ENCODE measurements at places on chromosomes 3 and 15.

DNA sequence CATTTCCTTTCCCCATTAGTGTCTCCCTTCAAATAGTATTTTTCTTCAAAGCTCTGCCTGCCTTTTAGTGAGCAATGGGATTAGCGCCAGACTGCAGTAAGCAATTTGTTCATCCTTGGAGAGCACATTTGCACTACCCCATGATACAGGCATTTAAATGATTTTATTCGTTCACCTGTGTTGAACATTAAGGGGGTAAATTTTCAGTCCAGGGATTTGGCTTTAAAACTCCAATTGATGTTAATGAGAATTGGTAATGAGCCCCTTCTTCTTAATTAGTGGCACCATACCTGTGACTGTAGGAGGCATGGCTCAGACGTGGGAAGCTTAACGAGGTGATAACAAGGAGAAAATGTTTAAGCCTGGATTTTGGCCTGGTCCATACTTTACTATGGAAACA, 161.4 kb upstream of the NANOGP8 start:
- no peak for DNase-seq

- DNase-seq: no peak
Observed at GRCh38 chr3:32946973-32947788, 4.3 kb upstream of the CCR4 start.

DNA sequence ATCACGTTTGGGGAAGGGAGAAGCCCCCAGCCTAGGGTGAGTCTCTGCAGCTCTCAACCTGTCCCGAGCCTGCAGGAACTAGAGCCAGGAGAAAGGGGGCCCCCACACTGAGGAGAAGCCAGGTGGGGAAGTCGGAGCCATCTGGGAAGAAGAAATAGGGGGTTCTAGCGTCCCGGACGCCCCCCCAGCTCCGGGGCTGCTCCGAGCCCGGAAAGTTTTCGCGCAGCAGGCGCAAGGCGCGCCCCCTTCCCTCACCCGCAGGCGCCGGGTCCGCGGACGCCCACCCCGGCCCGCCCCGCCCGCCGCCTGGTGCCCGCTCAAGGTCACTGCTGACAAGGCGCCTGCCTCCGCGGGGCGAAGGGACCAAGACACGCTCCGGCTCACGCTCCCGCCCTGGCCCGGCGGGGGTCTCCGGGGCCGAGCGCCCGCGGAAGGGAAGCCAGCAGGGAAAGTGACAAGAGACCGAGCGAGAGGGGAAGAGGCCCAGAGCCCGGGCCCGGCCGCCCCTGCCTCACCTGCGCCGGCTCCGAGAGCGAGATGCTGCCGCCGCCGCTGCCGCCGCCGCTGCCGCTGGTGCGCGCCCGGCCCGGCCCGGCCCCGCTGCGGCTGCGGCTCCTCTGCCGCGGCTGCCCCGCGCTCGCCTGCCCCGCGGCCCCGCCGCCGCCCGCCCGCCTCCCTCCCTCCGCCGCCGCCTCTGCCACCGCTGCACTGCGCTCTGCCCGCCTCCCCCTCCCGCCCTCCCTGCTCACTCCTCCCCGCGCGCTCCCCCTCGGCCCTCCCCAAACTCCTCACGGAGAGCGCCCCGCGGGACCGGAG, 108.4 kb upstream of the SLC6A11 start:
- DNase-seq: no peak

- DNase-seq: no peak
Observed at GRCh38 chr15:50718700-50719125, 32.1 kb upstream of the TRPM7 start.

DNA sequence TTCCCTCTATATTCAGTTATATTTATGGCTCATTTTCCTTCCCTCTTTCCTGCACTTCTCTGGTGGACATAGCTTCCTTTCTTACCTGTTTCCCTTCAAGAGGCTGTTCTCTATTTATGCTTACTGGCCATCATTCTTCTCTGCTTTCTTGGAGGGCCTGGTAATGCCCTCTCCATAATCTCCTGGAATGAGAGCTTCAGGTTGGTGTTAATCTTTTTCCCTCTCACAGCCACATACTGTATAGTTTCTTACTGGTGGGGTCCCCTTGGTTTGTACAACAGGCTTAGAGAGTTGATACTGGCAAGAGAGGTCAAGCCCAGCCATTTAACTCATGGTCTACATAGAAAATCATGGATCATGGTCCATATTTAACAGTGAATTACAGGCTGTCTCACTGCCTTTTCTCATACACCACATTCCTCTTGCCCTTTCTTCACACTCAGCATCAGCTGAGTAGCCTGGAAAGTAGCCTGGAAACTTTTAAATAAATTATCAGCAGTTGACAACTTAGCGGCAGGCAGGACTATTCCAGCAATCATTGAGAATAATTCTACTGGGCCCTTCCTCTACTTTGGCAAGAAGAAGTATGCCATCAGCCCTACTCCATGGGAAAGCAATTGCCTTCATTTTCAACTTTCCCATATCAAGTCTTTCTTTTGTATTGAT, 38.0 kb upstream of the DPH6 start:
- DNase-seq: no peak

DNA sequence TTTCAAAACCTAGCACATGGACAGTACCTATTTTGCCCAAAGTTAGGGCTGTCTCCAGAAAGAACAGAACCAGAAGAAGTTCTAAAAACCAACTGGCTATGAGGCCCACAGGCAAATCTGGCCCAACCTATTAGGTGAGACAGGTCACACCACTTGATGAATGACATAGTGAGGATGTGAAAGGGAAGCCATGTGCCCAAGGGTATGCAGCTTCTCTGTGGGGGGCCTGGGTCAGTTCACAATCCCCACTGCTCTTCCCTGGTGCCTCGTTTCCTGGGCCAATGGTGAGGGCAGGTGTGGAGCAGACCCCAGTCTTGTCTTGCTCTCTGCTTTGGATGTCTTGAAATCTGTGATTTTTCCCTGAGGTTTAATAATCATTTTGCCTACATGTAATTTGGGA, 8.9 kb downstream of the INSYN1 start:
- DNase-seq: no peak

DNA sequence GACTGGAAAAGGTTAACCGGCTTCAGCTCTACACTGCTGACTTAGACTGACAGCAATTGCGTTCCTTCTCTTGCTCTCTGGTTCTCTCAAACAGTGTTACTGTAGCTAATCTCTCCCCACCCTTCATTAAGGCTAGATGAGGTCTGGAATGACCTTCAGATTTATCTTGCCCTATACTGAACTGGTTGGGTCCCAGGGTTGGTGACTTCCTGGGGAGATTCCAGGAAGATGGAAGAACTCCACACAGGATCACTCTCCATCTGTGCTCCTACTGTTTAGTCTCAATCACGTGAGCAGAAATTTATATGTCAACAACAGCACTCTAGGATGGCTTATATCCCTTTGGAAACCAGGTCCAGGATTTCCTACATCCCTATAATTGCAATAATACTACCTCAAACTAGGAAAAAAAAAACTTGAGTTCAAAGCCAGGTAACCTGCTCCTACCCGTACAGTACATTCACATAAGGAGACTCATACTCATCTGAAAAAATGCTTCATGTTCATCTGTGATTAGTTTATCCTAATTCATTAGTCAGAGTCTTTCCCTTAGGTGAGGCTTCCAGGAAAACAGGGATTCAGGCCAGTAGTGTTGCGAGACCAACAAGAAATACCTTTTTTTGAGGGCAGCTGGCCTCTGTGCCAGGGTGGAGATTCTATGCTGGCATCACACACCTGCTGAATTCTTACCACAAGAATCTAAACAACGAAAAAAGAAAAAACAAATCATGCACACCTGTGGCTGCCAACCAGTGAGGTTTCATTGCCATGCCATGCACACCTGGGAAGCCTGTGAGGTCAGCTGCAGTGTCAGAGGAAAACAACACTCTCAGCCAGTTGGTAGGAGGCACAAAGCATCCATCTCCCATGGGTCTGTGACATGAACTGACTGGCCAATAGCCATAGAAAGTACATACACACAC, 297.3 kb downstream of the MECOM start:
- DNase-seq: no peak

DNA sequence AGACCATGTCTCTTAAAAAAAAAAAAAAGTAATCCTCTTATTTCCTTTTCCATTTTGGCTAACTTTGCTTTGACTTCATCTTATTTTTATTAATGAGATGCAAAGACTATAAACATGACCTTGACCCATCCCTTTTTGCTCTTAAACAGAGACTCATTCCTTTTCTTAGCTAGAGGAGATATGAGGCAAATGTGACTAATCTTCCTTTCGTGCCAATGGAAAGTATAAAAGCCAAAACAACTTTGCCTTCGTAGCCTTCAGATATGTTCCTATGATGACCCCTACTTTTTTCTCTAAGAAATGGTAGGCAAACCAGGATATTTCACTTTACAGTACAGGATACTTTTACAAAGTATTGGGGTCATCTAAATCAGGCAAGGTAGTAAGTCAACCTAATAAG, 36.9 kb upstream of the GOLGB1 start:
- DNase-seq: no peak

DNA sequence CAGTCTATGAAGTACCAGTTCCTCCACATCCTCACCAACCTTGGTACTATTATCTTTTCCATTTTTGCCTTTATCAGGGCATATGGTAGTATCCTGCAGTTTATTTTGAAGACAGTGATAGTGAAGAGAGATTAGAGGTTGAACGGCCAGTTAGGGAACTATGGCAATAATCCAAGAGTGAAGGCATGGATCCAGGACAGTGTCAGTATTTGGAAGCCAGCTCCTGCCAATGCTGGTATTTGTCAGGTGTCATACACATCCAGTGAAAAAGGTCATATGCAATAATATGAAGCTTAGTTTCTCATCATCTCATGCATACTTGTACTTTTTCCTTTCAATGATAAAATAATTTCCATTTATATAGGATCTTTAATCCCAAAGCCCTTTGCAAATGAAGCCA, 56.8 kb upstream of the KCNMB2 start:
- no peak for DNase-seq

DNA sequence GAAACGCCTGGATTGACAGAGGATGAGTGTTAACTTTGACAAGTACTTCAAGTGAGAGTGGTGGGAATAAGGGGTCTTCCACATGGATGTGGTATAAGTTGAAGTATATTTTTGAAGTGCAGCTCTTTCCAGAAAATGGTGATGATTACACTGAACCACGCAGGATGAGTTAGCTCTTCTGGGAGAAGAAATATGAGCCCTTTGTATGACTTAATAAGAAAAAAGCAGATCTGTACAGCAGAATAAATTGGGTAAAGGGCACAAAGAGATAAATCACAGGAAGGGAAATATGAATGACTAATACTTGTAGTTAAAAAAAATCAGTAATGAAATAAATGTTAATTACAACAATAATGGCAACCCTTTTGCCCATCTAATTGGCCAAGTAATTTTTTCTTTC, 1.3 kb downstream of the CCR3 start:
- no peak for DNase-seq

GRCh38 chr3:47512416-47513124, 942 bp downstream of the ELP6 start:
- no peak for DNase-seq

- no peak for DNase-seq
Observed at GRCh38 chr3:16904423-16905417, 20.0 kb downstream of the PLCL2 start.

DNA sequence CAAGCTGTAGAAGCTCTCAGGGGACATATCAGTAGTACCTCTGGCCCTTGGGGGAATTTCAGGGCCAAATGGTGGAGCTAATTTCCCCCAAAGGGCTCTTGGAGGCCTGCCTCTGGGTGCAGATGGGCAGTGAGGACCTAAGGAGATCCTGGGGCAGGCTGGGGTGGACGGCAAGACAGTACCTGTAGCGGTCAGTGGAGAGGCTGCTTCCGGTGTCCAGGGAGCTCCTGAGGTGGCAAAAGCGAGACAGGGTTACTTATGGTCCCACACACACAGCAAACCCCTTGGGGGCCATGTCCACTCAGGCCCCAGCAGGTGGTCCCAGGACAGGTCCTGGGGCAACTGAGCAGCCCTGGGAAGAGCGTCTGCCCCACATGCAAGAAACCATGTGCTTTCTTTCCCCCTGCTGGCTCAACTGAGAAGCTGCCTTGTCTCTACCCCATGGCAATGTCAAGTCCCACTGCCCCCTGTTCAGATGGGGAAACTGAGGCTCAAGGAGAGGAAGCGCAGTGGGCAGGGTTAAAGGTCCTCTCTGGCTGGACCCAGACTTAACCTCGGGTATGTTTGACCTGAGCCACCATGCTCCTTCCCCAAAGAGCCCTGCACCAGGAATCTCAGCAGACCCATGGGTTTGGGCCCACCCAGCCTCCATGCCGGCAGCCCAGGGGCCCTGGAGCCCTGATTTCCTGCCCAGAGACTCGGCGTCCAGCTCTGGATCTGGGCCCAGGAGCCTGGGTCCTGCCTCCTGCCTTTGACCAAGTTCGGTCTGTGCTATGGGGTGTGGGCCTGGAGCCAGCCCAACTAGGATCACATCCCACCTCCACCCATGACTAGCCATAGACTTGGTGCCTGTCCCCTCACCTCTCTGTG, 25.7 kb downstream of the IQSEC1 start:
- DNase-seq: no peak

GRCh38 chr3:183099838-183100204, 525 bp upstream of the MCCC1 start:
- no peak for DNase-seq

DNA sequence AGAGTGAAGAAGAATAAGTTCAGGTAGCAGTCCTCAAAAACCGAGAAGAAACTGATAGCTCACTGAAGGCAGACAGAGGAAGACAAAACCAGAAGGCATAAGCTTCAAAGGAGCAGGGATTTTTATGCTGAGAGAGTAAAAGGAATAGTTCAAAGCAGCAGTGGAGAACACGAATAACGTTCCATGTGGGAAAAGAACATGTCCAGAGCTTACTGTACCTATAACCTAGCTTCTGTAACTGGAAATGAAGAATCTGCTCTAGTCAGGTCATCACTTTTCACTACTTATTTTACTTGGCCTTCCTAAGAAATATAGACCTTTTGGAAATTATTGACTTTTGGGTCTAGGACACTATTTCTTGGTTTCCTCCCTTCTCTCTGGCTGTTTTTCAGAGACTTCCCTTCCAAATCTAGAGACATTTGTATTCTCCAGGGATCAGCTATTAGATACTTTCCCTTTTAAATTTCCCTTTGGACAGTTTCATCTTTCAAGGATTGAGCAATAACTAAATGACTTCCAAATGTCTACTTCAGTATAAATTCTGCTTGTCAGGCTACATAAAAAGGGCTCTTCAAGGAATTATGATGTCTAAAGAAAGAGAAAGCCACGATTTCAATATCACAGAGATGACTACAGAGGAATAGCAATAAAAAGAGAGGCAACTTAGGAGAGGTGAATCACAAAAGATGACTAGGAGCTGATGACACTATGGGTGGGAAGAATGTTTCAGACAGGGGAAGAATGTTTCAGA, 46.7 kb downstream of the UBE3A start:
- no peak for DNase-seq

All from NCI-H187 treated with DMSO at 0.1 percent for 48 hours (cell line).